Frontal cortex (tissue), 4 donors: ENCODE measurements at places on chromosomes 6 and 20.

DNA sequence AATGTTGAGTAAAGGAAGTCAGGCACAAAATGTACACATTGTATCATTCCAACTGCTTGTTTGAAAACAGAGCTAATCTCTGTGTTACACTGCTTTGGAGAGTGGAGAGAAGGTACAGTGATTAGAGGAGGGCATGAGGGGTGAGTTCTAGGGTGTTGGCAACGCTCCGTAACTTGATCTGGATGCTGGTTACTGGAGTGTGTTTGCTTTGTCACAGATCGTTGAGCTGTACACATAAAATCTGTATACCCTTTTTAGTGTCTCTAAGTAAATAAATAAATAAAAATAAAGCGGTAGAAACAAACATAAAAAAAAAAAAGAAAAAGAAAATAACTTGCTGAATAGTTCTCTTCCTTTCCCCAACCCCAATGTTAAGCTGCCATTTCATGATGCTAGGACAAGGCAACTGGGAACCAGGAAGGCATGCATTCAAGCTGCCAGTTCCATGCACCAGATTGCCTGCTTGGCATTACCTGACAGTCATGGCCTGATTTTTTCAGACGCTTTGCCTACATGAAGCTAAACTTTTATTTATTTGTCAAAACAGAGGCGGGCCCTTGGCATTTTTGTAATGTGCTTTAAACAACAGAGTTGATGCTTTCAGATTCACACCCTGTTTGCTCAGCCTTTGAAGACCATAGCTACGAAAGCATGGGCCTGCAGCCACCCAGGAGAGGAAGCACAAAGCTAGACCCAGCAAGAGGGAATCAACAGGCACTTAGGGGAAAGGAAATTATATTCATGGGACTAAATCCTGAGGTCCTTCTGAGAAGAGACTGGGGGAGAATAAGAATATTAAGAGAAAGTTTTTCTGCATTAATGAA is 21.2 kb downstream of the TNFRSF21 start:
- DNase-seq = no peak

DNA sequence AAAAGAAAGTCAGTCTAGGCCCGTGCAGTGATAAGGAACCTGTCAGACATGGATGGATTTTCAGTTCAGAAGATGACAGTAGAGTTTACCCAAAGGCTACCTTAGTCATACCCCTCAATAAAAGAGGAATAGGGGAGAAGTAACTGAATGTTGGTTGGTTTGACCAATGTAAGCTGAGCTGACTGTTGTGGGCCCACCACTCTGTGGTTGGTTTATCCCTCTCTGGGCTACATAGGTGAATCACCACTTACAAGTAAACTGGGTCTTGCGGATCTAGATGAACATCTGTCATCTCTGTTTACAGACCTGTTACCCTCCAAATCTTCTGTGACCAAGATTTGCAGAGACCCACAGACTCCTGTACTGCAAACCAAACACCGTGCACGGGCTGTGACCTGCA is 37.2 kb upstream of the MYLK2 start:
- DNase-seq = no peak

GRCh38 chr20:18984238-18985200 is 170.9 kb downstream of the SCP2D1 start:
- DNase-seq = no peak

DNA sequence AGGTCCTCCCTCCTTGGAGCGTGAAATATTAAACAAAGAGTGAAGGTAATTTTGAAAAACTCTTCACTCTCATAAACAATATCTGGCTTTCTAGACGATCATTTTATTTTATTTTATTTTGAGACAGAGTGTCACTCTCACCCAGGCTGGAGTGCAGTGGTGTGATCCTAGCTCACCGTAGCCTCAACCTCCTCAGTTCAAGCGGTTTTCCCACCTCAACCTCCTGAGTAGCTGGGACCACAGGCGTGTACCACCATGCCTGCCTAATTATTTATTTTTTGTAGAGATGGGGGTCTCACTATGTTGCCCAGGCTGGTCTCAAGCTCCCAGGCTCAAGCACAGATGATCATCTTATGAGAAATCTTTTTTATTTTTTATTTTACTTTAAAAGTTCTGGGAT is 16.4 kb downstream of the ZNF831 start:
- DNase-seq = no peak

GRCh38 chr6:137044366-137045221 is at the start of gene IL20RA:
Gene IL20RA, minus strand, starts transcription at chr6:137044965. Its CDS starts 237 bp downstream, at chr6:137044728.
- DNase-seq = peak; percentile 24

DNA sequence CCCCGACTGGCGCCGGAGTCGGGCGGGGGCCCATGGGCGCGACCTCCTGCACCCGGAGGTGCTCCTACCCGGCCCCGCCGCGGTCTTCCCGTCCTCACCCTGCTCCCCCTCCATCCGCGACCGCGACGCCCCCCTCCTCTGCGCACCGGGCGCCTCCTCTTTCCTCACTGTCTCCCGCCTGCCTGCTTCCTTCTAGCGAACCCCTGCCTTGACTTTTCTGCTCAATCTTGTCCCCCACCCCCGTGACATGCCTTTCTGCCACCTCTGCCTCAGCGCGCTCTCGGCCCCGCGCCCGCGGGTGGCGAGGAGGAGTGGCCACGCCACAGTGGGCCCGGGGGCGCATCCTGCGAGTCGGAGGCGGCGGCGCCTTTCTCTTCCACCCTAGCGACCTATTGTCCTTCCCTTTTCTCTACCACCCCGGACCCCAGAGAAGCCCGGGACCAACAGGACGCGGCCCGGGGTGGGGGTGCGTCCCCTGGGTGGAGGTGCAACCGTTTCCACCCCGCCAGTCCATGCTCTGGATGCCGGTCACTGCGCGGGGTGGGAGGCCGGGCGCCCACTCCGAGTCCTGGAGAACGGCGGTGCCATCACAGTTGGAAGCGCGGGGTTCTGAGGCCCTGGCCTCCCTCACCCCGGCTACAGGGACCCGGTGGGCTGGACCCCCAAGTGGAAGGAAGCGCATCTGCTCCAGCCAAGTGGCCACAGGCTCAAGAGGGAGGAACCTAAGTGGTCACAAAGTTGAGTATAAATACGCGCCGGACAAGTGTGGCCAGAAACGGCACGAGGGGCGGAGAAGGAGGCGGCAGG is 2.0 kb downstream of the PDE10A start:
- DNase-seq = no peak

GRCh38 chr6:71433441-71433840 is 144.8 kb downstream of the OGFRL1 start:
- no peak for DNase-seq

DNA sequence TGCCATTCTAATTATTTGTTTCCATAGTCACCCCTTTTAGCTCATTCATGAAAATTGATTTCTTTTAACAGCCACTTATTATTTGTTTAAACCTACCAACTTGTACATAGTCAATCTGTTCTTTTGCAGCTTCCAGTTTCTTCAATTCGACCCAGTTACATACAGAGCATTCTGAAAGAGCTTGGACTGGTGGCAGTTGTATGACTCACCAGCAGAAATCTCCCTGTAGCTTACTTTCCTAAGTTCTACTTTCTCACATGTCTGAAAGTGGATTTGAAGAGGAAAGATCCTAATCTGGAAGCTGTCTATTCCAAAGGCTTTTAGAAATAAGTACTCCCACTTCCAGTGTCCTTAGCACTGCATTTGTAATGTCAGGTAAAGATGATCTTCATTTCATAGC is 447.9 kb downstream of the HTR1B start:
- no peak for DNase-seq

DNA sequence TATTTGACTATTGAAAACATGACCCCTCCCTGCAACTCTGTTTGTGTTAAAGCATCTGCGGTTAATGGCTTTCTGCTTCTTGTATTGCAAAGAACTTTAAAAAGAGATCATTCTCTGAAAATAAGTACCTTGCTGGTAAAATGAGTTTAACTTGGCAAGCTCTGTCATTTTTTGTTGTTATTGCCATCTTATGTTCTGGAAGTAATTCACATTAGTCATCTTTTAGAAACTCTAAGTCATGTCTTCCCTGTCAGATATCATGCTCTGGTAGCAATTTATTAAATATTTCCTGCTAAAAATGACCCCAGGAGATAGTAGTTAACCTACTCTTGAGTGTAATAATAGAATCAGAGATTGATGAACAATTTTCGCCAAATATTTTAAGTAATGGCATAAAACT is 890.6 kb downstream of the KIF16B start:
- DNase-seq = no peak

- DNase-seq = no peak
Measured at GRCh38 chr6:121205569-121205968, 128.7 kb downstream of the TBC1D32 start.

GRCh38 chr6:35146453-35146852 is 5.3 kb upstream of the TCP11 start:
- peak; percentile 40 for DNase-seq

- no peak for DNase-seq
Measured at GRCh38 chr6:140107216-140107615, 732.8 kb upstream of the CITED2 start.
